HuH-7.5 (cell line): ENCODE measurements at places on chromosomes 1 and 21.

DNA sequence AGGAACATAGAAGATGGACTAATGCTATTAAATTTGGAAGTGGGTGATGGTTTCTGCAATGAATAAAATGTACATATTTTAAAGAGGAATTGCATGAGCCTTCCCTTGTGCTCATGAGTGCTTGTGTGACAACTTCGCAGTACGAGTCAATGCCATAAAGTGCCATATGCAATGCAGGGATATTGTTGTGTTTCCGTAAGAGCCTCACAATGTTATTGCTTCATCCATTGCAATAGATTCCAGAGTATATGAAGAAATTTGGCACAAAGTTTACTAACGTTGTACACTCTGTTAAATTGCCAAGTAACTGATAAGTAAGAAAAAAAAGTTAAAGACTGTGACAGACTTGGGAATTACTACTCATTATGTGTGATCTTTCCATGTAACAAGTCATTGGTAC lies 22.3 kb downstream of the BTG3 start:
- no peak for DNase-seq

DNA sequence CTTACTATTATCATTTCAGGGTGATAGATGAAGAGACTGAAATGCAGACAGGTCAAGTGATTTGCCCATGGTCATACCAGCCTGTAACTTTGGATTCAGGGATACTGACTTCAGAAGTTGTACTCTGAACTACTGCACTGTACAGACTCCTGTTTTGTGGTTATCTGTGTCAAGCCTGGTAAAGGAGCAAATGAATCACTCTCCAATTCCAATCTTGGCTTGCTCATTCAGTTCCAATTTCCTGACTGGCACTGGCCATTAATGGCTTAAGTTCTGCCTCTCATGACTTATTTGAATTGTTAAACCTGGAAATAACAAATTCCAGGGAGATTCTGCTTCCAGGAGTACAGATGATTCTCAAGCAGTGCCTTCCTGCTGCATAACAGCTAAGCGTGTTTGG lies 45.4 kb upstream of the PLD5 start:
- DNase-seq, result no peak

GRCh38 chr21:34635307-34635706 lies 20.4 kb upstream of the RCAN1 start:
- DNase-seq, result no peak

DNA sequence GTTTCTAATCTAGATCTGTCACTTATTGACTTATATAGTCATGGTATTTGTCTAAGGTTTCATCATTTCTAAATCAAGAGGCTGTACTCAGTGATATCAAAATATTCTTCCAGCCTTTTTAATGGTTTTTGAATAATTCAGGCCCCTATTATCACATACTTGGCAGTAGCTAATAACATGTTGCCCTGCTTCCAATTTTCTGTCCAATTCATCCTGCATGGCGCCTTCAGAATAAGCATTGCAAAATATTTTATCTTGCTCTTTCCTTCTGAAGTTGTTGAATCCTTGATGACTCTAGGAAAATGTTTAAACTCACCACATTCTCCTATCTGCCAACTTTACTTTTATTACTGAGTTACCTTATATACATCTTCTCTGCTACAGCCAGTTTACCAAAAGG lies 517.2 kb upstream of the B3GALT2 start:
- no peak for DNase-seq

- DNase-seq, result no peak
Observed at GRCh38 chr1:230222678-230223077, 155.6 kb downstream of the GALNT2 start.

- DNase-seq, result no peak
Observed at GRCh38 chr1:39969531-39970270, 14.8 kb downstream of the MFSD2A start.

GRCh38 chr1:81703391-81703755 lies 97.4 kb upstream of the ADGRL2 start:
- no peak for DNase-seq

DNA sequence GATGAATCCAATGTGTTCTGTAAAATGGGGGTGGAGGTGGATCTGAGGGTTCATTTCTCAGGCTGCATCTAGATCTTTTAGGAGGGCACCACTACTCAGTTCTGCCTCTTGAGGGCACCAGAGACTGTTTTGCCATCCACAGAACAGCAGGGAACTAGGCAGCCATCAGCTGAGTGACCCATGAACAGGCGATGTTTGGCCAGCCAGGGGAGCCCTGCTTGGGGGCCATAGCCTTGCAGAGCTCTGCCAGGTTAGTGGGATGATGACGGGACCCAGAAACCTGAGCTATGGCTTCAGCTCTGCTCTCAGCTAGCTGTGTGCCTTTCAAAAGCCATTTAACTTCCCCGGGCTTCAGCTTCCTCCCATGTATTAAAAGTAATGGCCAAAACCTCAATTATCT lies 13.4 kb upstream of the NOS1AP start:
- DNase-seq, result no peak

GRCh38 chr21:45523411-45524101 lies 18.7 kb downstream of the SLC19A1 start:
- no peak for DNase-seq

- no peak for DNase-seq
Observed at GRCh38 chr21:37927711-37928110, 11.5 kb upstream of the KCNJ6 start.

- DNase-seq, result no peak
Observed at GRCh38 chr21:19343711-19344110, 940.1 kb upstream of the TMPRSS15 start.

DNA sequence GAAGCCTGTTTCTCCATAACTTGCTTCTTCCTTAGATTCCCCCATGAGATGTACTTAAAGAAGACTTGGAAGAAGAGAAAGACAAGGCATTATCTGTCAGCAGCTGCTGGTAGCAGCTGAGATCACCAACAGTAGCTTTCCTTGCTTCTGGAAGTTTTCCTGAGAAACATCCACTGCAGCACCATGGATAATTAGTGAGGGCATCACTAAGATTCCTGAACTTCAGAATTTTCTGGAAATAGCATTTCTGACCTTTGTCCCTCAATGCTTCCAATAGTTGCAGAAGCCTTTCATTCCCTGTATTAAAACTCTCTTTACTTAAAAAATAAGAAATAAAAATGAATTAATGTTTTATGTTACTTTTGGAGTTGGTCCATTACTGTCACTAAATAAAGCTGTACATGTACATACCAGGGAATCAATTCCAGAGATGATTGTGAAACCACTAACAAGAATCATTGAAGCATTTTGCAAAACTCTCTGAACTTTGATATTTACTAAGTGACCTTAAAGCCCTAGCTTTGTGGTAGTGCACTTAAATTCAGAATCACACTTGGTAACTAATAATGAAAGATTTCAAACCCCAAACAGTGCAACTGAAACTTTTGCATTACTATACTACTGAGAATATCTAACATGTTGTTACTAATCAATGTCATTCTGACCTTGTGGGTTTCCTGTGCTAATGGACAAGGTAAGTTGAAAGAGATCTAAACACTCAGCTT lies at the start of gene CFHR4:
TSS of gene CFHR4 (plus strand) at position 538 of the 725 bp plus-strand sequence. CDS start at position 637, 99 bp downstream.
- no peak for DNase-seq

DNA sequence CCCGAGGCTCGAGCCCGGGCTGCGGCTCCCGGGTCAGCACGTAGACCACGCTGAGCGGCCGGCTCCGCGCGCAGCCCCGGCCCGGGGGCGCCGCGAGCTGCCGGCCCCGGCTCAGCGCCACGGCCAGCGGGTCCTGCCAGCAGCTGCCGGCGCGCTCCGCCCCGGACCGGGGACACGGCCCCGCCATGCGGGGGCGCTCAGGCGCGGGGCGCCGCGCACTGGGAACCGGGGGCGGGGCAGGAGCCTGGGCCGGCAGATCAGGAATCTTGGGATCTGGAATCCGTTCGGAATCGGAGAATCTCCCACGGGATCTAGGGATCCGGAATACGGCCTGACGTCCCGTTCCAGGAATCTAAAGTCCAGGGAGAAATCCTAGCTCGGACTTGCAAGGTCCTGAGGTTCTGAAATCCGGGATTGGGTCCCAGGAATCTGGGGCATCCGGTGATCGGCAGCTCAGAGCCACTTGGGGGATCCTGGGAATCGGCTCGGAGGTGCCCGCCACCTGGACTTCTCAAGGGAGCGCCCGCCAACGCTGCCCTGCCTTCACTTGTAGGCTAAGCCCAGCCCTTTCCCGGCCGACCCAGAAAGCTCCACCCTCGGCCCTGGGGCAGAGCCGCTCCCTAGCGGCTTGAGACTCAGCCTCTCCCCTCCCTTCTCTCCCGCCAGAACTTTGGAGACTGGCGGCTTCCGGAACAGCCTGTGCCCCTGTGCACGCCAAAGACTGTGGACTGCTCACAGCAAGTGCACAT lies at the start of gene MAP3K6:
TSS of gene MAP3K6 (minus strand) at position 551 of the 749 bp plus-strand sequence. CDS start at position 187, 364 bp downstream.
- DNase-seq, result peak; percentile 88

DNA sequence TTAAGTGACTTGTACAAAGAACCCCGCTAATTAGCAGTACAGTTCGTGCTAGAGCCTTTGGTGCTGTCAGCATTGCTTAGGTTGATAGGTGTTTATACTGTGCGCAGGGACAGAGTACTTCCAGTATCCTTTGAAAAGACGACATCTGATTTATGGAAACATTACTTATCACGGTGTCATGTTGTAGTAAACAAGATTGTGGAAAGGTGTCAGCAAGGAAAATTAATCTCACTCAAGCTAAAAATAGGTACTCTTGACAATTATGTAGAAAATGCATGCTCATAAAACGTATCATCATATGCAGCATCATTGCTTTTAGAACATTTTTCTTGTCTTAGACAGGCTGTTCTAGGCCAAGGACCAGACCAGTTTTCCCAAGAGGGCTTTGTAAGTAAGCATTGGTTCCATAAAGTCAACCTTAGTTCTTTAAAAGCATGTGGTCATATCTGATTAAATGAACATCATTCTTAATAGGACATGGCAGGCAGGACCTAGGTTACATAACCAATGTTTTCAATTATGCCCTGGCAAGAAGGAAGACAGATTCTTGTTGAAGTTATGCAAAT lies 33.0 kb downstream of the SH3BGR start:
- no peak for DNase-seq

DNA sequence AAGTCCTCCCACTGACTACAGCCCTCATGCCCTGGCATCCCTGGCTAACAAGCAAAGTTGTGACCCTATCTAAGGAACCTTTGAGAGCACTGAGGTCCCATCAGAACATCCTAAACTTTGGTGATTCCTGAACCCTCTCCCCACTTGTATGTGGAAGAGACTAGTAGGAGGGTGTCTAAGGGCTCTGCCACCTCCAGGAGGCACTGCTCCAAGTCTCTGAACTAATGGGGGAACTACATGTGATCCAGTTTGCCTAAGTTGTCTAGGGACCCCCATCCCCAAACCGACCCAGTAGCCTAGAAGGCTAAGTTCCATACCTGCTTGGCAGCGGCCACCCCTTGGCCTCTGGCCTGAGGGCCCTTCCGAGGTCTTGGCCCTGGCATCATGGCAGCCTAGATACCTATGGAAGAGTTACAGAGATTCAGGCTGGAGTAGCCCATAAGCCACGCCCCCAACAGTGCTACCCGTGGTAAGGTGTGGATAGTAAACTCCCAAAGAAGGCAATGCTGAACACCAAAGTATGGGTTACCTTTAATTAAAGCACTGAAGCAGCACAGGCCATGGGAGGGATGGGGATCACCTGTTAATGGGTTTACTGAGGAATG lies 1.7 kb downstream of the CC2D1B start:
- no peak for DNase-seq

DNA sequence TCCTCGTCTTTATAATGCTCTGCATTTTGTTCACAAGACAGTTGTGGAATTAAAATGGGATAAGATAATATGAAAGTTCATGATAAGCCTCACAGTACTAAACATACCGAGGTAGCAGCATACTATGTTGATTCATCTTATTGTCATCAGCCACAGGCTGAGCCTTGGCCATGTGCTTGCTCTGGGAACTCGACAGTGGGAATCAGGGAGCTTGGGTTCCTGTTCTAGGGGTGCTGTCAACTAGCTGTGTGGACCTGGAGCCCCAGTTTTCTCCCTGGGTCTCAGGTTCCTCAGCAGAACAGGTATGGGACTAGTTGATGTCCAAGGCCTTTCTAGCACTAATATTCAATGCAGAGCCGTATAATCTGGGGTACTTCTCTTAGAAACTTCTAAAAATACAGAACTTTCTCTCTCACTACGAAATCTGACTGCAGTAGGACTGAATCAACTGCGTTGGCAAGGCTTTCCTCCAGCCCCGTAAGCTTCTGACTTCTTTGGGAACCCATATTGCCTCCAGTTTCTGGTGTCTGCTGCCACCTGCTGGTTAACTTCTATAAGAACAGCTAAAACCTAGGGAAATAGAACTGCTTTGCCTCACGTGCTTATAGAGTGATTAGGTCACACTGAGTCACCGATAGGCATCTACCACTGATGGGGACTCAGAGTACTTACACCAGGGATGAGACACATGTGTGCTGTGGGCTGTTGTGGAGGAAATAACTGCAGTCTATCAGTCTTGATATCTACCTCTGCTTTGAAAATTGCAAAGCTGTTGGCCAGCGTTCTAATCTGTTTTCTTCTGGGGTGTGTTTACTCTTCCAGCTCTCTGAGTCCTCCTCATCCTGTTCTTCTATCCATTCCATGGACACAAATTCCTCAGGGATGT lies 110.9 kb downstream of the RGL1 start:
- peak; percentile 26 for DNase-seq

DNA sequence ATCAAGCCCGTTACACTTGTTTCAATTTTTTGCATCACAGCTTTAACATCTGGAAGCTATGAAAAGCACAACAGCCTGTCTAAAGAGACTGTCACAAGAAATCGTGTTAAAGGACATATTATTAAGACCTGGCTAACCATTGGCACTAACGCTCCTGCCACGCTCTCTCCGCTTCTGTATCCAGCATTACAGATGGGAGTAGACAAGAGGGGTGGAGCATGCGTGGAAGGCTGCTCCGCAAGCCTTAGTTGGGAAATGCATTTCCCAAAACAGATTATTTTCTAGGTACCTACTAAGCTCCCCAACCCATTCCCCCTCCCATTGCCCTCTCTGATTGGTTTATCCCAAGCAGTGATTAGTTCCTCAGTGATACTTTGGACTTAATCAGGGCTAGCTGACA lies 72.4 kb downstream of the NTNG1 start:
- no peak for DNase-seq

DNA sequence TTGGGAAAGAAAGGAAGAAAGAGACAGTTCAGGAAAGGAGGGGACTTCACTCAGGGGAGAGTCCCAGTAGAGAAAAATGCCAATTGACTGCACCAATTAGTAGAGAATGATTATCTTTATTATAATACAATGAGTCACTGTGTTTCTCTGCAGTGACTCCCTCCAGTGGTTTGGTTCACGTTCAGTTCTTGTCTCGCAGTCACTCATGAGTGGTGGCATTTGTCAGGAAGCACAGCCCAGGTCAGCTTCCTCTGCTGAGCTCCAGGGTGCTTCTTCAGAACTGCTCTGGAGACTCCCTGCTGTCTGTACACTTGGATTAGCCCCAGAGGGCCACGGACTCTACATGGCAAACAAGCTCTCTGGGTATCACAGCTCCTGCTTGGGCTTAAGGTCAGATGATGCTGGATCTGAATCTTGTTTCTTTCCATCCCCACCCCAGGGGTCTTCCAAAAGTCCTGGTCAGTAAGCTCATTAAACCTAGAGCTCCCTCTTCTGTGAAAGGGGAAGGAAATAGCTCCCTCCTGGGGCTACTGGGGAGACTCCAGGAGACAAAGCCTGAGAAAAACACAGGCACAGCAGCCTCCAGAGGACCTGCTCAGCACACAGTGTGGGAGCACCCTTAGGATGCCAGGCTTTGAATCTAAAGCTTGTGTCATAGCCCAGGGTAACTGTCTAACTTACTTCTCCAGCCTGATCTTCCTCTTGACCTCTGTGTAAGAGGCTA lies 619.0 kb downstream of the AJAP1 start:
- DNase-seq, result no peak
